ENCODE measurements at places on chromosomes 12 and 14. TPM values are rescaled to one million over a fixed set of nuclear protein-coding genes. Genes with fewer than 3 reads are reported as not detected.

The STAT2 gene
- 268 TPM for total RNA-seq

The TMCC3 gene
- 0.65 TPM for total RNA-seq

The LHX5 gene
- total RNA-seq = not detected

The HOXC6 gene
- 0.09 TPM for total RNA-seq
